ENCODE measurements at places on chromosomes 7 and 10. TPM values are rescaled to one million over a fixed set of nuclear protein-coding genes. Genes with fewer than 3 reads are reported as not detected.

- no peak for DNase-seq
Measured at GRCh38 chr7:14258441-14258840, 269.0 kb upstream of the ETV1 start.

The ZC3HAV1L gene
- 15.6 TPM for total RNA-seq

- no peak for DNase-seq
Measured at GRCh38 chr10:129609551-129609950, 142.5 kb downstream of the MGMT start.

- DNase-seq, result no peak
Measured at GRCh38 chr7:22663357-22663718, 63.7 kb upstream of the IL6 start.

GRCh38 chr7:84998665-84999064, 188.2 kb downstream of the SEMA3D start:
- DNase-seq, result no peak

The HMX2 gene
- not detected for total RNA-seq
